Stimulated activated CD4-positive, alpha-beta T cell treated with anti-CD3 and anti-CD28 coated beads, Interleukin-1b, Interleukin-23, amount 100 ng/mL, for 1 hour (primary cell): ENCODE measurements at places on chromosomes 7 and 10.

DNA sequence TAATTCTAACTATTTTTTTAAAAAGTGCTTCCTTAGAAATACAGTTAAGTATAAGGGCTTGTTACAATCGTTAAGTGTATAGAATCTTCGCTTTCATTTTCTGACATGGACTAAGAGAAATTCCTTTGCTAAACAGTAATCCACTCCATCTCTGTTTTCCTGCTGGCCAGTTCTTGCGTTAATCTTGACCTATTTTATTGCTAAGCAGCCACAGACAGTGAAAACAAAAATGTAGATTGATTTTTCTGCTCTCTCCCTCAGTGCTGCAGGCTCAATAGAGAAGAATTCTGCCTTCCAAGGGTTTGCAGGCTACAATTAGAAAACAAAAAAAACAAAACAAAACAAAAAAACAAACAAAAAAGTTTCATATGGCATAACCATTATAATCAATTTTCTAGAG, 310.4 kb upstream of the ADARB2 start:
- DNase-seq, result no peak

DNA sequence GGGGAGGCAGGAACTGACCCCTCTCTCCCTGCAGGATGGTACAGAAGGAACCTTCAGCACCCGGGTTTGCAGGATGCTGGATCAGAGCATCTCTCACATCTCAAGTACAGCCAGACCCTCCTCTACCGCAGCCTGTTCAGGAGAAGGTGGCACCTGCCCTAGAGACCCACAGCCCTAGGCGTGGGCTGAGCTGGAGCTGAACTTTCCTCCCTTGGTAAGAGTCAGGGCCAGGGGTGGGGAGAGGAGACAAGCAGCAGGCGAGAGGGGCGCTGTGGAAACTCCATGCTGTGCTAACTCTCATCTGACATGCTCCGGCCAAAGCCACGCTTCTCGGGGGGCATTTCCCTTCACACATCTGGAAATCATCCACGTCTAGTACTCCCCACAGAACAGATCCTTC, 154.4 kb downstream of the DIP2C start:
- no peak for DNase-seq

DNA sequence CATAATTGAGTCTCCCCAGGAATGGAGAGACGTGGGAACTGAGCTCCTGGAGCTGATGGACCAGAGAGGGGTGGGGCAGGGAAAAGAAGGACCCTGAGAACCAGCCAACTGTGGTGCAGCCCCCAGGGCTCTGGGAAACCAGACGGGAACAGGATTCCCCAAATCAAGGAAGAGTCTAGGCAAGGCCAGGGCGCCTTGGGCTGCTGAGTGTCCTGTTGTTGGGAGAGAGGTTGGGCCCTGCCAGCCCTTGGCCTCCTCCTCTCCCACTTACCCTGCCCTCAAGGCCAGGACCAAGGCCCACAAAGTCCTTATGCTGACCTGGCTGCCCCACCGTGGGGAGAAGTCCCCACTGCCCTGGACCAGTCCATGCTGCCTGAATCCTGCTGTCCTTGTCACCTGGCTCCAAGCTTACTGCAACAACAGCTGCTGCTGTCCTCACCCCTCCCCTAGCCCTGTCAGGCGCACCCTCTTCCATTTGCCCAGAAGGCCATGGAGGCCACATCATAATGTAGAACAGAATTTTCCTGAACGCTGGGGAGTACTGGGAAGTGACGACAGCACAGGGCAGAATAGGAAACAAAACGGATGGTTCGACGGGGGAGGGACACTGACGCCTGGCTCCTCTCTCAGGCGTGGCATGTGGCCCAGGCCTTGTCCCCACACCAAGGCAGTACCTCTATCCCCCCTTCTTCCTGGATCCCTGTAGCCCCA, 132.9 kb upstream of the ZMIZ1 start:
- no peak for DNase-seq

GRCh38 chr7:492714-493065, 27.0 kb downstream of the PDGFA start:
- no peak for DNase-seq

- no peak for DNase-seq
Observed at GRCh38 chr10:91201213-91201996, 19.1 kb upstream of the PCGF5 start.

DNA sequence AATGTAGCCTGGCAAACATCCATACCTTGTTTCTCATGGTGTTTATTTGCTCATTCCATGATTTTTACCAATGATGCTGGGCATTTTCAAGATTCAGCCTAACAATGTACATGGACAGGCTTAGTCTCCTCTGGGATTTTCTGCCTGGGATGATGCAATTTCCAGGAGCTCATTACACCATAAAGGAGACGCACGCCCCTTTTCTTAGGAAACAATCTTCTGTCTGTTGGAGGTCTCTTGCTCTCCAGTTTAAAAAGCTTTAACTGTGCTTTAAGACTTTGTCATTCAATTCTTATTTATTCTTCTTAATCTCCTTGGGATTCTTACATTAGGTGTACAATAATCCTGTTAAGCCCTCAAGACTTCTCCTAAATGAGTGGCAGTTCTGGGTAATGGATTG, 150.3 kb upstream of the NRP1 start:
- no peak for DNase-seq

DNA sequence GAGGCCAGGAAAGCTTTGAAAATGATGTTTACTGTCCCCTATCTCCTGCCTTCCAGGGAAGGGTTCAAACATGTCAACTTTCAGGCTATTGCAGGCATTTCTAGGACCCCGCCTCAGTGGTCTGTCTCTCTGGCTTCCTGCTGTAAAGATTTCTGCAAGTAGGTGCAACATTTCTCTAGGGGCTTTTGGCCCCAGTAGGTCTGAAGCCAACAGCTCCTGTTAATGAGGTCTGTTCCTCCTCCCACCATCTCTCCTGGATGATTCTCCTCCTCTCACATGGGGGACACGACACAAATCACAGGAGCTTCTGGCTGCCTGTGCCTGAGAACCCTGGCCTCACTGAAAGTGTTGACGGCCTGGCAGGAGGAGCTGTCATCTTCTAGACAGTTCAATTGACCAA, 194.3 kb downstream of the CYP26A1 start:
- no peak for DNase-seq

DNA sequence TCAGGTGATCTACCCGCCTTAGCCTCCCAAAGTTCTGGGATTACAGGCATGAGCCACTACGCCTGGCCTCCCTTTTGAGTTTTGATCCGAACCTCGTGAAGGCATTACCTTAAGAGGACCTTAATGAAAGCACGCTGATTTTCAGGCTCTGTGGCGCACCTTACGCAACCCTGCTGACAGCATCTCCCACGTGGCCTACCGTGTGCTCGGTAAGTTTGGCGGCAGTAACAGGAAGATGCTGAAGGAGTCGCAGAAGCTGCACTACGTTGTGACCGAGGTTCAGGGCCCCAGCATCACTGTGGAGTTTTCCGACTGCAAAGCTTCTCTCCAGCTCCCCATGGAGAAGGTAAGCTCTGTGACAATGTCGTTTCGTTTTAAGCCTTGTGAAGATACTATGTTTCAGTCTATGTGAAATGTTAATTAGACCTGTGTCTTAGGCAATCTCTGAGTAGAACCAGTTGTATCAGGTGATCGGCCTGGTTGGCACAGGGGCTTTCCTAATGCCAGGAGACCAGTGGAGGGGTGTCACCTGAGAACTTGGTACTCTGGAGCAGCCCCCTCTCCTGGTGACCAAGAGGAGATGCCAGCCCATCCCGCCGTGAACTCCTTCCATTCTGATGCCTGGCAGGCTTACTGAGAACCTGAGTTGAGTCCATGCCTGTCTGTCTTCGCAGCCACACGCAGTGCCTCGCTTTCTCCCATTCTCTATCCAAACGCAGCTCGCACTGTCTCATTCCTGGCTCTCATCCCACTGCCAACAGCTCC, 43.5 kb downstream of the TRRAP start:
- DNase-seq, result no peak

- DNase-seq, result no peak
Observed at GRCh38 chr10:111087968-111088505, 11.2 kb downstream of the ADRA2A start.

GRCh38 chr7:85165263-85165662, 21.6 kb downstream of the SEMA3D start:
- DNase-seq, result no peak

- DNase-seq, result no peak
Observed at GRCh38 chr10:17918187-17918903, 33.4 kb upstream of the SLC39A12 start.

DNA sequence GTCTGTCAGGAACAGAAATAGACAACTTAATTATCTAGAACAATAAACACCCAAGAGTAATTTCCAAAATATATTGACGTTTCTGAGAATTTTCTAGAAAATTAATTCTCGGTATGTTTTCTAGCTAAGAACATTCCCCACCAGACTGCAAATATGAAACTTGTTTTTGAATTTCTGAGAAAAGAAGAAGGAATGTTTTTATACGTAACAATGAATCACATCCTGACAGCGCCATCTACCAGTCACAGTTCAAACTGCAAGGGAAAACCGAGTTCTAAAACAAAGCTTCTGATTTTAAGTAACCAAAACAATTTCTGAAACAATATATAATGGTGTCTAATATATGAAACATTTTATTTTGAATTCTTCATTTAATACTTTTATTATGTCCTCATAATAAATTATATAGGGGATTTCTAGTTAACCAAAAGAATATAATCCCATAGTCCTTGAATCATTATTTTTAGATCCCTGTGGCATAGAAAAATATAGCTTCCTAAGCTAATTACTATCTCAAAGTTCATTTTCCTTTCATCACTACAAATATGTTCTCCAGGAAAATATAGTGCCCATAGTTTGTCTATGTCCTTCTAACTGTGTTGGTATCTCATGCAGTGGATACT, 34.5 kb upstream of the MEOX2 start:
- no peak for DNase-seq

- no peak for DNase-seq
Observed at GRCh38 chr7:140512317-140513000, 33.2 kb upstream of the MKRN1 start.

- no peak for DNase-seq
Observed at GRCh38 chr7:2108501-2109250, 124.1 kb downstream of the MAD1L1 start.

DNA sequence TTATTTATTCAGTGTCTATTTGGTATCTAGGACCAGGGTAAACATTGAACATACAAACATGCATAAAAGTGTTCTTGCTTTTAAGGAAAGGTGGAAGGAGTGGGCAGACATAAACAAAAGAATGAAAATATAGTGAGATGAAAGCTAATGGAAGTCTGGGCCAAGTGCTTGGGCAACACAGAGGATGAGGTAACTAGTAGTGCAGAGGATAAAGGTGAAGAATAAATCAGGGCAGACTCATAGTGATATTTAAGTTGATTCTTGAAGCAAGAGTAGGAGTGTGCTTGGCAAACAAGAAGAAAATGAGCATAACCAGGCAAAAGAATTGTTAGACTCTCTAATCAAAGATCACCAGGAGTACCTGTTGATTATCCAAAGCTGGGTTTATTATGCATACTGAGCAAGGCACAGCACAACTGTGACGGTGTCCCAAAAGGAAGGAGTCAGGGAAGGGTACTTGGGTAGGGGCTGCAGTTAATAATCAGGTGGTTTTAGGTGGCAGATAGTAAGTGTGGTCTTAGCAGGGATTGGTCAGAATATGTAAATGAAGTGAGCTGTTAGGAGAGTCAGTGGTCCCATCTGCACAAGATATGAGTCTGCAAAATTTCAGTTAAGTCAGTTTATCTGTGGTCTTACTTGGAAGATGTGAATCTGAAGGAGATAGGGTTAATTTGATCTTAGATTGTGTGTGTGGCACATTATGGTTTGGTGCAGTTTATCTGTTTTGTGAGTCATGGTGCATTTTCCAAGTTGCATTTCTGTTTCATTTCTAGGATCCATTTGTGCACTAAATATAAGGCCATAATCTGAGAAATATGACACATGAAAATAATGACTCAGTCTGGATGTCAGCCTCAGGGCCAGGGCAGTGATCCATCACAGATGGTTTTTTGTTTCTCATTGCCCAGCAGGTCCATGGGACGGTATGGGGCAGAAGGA, 30.6 kb upstream of the TAX1BP1 start:
- no peak for DNase-seq

DNA sequence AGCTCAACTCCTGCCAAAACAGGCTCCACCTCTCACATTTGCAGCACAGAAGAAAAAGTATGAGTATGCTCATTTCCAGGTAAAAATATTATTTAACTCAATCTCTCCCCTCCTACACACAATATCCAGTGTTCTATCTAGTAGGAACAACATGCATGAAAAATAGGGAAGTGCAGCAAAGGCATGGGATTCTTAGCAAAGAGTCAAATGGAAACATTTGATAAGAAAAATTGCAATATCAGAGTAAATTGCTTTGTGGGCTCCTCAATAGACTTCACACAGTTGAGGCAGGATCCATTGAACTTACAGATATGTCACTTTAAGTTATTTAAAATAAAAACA, 150.9 kb downstream of the ANK3 start:
- DNase-seq, result no peak

- DNase-seq, result no peak
Observed at GRCh38 chr10:76874176-76874575, 763.4 kb downstream of the KCNMA1 start.

- no peak for DNase-seq
Observed at GRCh38 chr7:18547509-18548187, 52.1 kb downstream of the HDAC9 start.

- DNase-seq, result no peak
Observed at GRCh38 chr7:1733206-1733907, 63.3 kb downstream of the ELFN1 start.

DNA sequence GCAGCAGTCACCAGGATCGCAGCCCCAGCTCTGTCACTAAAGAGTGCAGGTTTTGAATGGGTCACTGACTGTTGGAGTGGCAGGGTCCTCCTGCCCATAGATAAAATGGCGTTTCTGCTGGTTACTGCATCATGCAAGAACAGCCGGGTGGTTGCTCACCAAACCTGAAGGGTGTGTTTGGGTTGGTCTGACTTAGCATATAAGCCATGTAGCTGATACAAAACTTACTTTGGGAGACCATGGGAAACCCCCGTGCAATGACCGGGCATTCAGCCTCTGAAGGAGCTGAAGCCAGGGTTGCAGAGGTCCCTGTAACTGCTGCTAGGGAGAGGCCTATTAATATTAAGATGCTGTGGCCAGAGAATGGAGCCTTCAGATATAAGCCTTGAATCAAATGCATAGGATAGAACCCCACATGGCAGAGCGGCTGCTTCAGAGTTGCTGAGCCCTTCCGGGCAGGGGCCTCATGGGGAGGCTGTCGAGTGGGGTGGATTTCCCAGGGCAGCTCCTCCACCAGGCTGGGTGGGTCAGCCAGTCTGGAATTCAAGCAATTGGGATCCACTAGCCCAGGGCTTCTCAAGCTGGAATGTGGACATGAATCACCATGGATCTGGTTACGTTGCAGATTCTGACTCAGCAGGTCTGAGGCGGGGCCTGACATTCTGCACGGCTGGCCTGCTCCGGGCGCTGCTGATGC, 70.9 kb upstream of the CTBP2 start:
- no peak for DNase-seq

DNA sequence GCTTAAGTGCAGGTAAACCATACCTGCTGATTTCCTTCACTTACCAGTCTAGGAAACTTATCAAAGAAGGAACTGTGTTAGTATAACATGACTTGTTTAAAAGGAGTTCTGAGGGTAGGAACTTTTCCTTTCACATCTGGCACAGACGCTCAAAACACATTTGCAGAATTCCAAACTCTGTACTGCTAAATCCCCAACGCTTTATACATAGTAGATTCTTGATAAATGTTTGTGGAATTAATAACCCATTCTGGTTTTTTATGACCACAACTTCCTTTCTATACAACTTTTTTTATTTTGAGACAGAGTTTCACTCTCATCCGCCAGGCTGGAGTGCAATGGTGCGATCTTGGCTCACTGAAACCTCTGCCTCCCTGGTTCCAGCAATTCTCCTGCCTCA, 7.7 kb upstream of the TRUB1 start:
- no peak for DNase-seq
